ENCODE measurements at places on chromosomes 12 and 14.

DNA sequence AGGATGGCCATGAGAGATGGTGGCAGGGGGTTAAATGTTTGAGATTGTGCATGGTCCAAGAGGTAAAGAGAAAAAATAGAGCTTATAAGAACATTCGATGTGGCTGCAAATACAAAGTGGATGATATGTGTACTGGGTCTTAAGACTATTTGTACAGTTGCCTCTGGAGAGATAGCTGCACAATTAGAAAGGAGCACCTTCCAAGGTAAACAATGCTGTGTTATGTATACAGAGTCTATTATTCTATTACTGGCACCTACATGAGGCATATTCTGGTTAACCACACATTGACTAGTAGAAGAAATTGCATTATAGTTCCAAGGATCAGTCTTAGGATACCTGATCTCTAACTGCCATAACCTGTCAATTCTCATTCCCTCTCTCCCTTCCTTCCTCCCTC, 238.0 kb upstream of the FOXN3 start:
- peak; percentile 61 for DNase-seq

GRCh38 chr14:23694949-23695663, 58.9 kb downstream of the DHRS2 start:
- DNase-seq, result no peak

- no peak for DNase-seq
These were observed 71.7 kb upstream of the GPATCH2L start for GRCh38 chr14:76080025-76080424.

GRCh38 chr12:82688035-82688501, 1.4 kb downstream of the TMTC2 start:
- no peak for DNase-seq

DNA sequence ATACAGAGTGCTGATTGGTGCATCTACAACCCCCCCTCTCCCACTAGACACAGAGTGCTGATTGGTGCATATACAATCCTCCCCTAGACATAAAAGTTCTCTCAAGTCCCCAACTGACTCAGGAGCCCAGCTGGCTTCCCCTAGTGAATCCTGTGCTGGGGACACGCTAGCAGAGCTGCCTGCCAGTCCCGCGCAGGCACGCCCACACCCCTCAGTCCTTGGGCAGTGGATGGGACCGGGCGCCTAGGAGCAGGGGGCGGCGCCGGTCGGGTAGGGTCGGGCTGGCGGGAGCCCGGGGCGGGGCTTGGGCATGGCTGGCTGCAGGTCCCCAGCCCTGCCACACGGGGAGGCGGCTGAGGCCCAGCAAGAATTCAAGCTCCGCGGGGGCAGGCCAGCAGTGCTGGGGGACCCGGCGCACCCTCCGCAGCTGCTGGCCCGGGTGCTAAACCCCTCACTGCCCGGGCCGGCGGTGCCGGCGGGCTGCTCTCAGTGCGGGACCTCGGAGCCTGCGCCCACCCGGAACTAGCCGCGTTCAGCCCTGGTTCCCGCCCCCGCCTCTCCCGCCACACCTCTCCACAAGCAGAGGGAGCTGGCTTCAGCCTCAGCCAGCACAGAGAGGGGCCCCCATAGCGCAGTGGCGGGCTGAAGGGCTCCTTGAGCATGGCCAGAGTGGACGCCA, 64.3 kb upstream of the DDHD1 start:
- DNase-seq, result peak; percentile 41

DNA sequence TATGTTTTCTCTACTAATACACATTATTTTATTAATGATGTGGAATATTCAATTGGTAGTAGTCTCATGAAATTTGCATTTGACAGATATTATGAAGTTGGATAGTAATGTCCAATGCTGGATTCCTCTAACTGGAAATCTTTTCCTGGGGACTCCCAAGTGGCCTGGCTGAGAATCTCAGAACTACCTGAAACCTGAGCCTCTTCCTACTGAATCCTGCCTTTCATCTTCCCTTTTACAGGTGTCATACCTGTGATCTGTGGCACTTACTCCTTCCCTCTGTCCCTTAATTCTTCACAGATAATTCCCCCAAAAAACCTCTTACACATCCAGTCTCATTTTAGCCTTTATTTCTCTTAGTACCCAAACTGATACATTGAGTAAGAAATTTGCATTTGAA, 89.7 kb upstream of the MYF6 start:
- DNase-seq, result peak; percentile 42

DNA sequence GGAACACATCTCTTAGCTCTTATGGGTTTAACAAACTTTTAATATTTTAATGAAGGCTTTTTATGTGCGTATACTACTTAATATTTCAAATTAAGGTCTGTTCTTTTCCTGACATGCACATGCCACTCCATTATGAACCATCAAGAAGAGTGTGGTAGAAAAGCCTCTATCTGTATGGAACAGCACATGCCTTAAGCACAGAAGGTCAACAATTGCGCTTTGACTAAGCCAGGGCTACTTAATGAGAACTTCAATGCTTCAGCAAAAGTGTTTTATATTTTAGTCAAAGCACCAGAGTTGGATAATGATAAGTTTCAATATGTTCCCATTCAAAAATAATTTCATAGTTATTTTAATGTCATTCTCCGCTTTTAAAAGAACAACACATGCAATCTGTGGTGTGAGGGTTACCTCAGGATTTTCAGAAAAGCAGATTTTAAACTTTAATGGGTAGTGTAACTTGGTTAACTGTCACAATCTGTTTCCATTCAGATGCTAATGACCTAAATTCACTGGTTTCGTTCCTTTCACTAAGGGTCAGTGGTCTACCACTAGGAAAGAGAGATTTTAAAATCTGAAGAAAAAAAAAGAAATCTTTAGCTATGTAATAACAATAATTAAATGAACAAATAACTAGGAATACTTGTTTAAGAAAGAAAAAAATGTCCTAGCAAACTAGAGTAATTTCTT, 193.4 kb upstream of the NOVA1 start:
- DNase-seq, result no peak

- no peak for DNase-seq
These were observed 209.8 kb upstream of the FLRT2 start for GRCh38 chr14:85319998-85320630.

DNA sequence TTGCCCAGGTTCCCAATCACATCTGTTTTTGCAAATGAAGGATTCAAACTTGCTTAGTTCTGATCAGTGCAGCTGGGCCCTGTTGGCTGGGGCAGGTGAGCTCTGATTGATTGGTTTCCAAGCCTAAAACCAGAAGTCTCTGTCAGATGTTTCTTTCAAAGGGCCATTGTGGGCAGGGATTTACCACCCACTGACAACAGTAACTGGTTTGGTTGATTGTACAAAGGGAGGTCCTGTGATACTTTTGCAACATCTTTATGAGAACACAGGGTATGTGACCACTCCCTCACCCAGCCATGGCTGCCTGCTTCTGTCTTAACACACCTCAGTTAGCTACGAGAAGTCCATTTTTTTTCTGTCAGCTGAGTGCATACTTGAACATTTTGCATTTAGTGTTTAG, 184.1 kb downstream of the FLRT2 start:
- DNase-seq, result no peak

GRCh38 chr12:29582146-29582545, 84.7 kb upstream of the OVCH1 start:
- DNase-seq, result no peak

DNA sequence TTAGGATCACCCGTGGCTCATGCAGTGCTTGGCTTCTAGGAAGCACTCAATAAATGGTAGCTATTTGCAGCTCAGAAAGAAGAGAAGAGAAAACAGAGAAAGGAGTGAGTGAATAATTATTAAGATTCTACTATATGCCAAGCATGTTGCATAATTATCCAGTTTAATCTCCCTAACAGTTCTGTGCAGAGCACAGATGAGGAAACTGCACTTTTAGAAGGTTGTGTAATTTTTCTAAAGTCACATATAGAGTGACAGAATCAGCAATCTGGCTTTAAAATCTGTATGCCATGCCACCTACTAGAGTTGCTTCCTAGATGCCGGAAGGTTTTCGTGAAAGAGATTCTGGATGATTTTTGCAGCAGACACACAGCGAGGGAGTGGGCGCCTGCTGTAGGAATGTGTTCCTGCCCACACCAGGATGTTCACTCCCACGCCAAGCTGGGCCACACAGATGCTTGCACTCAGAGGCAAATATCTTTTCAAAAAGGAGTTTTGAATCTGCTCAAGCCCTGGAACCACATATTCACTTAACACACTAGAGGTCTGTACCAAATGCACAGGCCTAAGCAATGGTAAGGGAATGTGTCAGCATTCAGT, 50.2 kb upstream of the SMCO2 start:
- no peak for DNase-seq

DNA sequence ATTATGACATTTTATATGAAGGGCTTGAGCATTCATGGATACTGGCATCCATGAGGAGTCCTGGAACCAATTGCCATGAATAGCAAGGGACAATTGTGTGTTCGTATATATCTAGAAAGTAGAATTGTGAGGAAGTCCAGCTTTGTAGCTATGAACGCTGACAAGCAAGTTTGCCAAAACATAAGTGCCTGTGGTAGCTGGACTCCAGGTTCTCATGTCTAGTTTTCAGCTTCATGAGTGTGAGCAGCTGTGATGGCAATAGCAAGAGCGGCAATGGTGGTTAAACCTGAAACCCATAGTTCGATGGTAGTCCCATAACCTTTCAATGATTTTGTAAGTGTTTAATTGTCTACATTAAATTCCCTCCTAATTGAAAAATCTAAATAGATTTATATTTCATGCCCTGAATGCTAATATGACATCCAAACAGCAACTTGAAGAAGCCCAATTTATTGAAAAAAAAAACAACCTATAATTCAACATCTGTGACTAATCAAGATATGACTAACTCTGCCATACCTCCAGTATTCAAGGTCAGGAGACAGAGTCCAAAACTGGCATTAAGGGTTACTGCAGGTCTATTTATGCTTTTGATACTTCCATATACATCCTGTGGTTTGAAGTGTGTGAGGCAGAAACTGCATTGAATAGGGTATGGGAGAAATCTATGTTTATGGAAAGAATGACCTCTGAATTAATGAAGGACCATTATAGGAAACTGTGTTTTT, 50.3 kb upstream of the PCED1B start:
- no peak for DNase-seq

DNA sequence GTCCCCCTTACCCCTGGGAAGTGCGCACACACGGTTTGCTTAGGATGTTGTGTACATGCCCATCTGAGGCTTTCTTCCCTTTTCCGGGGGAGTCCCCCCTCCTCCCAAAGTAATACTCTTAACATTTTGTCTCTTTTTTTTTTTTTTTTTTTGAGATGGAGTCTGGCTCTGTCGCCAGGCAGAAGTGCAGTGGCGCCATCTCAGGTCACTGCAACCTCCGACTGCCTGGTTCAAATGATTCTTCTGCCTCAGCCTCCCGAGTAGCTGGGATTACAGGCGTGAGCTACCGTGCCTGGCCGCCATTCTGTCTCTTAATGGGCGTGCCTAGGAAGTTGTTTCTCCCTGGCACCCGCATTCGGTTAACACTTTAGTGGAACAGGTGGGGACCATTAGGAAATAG, 4.5 kb upstream of the GMFB start:
- no peak for DNase-seq

DNA sequence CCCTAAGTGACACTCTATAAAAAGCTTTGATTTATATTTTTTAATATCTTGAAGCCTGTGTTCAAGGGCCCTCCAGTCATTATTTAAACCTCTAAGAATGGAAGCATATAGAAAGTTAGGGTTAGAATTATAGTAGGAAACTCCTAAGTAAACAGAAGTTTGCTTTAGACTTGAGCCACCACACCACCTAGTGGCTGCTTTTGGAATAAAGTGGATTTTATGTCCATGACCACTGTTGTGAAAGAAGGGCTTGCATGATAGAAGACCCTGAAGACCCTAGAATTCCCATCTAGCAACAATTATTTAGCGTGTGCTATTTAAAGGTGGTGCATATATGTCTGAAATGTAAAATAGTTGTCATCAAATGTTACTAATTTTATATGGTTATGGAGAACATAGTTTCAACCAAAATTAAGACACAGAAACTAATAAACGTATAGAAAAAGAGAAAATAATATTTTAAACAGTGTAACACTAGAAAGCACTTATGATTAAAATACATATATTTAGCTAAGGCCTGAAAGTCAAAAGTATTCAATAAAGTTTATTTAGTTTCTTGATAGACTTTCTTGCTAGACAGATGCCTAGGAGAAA, 21.3 kb downstream of the LRRIQ1 start:
- peak; percentile 49 for DNase-seq

GRCh38 chr12:104482113-104482512, 25.4 kb downstream of the CHST11 start:
- DNase-seq, result no peak

- no peak for DNase-seq
These were observed 22.6 kb upstream of the PAPOLA start for GRCh38 chr14:96479435-96480146.

Data from NCI-H748 treated with DMSO at 0.1 percent for 48 hours (cell line).